Activated T-helper 1 cell treated with anti-CD3 and anti-CD28 coated beads, Interleukin-2, amount 50 U/mL, for 16 hours (primary cell): ENCODE measurements at places on chromosomes 2 and 18.

DNA sequence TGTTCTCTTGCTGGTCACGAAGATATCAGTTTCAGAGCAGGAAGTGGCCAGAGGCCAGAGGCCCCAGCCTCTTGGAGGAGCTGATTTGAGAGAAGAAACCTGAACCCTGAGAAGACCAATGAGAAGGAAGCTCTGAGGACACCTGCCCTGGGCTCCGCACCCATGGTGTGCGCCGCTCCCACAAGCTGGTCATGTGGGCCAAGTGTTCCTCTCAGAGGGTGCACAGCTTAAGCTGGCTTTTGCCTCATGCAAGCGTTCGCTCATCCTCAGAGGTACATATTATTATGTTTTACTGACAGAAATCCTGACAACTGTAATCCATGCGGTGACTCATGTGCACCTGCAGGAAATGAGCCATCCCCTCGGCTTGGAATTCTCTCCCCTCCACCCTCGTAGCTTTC, 316.1 kb upstream of the MYT1L start:
- DNase-seq = no peak

- no peak for DNase-seq
Measured at GRCh38 chr2:204187229-204188083, 250.9 kb downstream of the ICOS start.

DNA sequence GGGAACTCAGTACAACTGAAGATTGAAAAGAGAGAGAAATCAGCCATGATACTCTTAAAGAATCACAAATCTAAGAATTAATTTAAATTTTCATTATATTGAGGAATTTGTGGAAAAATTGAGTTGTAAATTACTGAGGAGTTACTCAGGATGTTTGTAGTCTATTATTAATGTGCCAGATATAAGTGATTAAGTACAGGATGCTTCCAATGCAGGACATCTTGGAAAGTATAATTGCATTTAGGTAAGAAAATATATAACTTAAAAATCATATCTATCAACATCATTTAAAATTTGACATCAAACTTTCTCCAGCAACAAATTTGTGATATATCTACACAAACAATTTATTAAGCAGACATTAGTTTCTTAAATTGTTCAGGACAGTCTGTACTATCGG, 1.3 kb downstream of the CALCRL start:
- DNase-seq = no peak

DNA sequence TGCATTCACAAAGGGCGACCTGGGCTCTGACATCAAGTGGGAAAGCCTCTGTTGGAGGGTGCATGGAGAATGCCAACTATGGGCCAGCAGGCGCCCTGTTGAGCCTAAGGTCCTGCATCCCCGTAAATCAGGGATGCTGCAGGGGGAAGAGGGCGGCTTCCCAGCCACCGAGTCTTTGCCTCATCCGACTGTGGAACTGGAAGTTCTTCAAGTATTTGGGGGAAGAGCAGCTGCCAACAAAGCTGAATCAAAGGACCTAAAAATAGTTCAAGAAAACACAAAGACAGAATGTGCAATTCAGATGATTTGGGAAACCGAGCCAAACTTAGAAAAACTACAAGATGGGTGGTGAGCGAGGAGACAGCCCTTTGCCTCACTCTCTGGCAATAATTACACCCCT, 281.1 kb upstream of the MGAT5 start:
- DNase-seq = no peak

GRCh38 chr2:27762951-27763906, 8.3 kb upstream of the MRPL33 start:
- DNase-seq = no peak

DNA sequence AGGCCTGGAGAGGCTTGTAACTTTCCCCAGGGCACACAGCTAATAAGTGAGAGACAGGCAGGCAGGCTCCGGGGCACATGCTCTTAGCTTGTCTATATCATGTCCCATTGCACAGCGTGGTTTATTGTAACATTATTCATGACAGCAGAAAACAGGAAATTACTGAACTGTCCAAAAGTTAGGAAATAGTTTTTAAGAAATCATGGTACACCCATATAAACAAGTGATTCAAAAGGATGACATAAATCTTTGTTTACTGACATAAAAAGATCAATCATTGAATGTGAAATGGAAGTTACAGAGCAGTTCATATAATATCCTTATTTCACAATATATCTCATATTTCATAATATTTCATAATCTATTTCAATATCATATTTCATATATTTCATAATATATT, 34.3 kb upstream of the TXNDC2 start:
- DNase-seq = no peak

DNA sequence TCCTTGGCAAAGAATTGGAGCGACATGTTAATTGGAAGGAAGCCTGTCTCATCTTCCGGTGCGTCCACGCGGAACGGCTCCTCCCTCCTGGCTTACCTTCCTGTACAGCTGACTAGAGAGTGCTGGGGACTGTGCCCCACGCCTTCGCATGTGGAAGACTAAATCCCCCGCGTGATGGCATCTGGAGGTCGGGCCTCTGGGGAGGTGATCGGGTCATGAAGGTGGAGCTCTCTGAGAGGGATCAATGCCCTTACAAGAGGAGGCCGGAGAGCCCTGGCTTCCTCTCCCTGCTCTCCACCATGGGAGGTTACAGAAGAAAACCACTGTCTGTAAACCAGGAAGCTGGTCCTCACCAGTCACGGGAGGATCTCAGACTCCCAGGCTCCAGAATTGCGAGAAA, 104.1 kb upstream of the OTOS start:
- DNase-seq = no peak
